CD4-positive, alpha-beta T cell treated with Interleukin-10 for 1 hour (primary cell): ENCODE measurements at places on chromosomes 1 and 21.

- DNase-seq: no peak
Observed at GRCh38 chr1:56068908-56069307, 510.5 kb downstream of the PLPP3 start.

DNA sequence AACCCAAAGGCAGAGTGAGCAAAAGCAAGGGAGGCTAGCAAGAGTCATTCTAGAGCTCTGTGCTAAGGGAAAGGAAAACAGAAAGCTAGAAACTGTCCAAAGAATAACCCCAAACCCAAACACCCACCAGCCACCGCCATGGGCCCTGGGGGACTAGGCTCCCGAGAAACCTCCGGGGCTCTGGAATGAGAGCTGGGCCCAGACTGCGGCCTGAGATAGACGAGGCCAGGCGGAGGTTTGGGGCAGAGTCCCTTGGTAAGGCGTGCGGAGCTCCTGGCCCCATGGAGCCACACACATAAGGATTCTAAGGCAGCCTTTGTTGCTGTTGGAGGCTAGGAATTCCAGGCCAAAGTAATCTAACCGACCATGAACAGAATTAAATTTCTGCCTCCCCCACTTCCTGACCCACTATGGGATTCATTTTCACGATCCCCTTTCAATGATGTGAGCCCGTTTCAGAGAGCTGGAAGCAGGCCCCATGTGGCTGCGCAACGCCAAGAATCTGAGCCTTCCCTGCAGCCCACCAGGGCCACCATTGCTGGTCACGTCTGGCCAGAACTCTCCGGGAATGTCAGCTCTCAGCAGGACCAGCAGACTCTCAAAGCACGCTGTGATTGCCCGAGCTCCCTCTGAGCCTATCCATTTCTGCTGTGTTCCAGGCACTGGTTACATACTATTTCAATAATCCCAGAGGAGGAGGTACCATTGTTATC lies 145.0 kb downstream of the TRABD2B start:
- no peak for DNase-seq

DNA sequence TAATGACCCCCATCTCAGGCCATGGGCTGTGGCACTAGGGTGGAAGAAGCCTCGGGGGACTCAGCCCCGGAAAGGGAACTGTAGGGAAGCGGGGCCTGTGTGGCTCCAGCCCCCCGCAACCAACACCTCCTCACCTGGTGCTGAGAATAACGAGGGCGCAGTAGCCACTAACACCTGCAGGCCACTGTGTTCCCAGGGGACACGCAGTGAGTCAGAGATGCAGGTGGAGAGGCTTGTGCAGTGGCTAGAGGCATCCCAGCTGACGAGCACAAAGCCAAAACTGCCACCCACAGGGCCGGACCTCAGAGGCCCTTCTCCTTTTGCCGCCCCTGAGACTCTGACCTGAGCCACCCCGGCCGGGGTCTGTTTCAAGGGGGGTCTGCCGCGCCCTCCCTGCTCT lies 33.5 kb upstream of the CCDC27 start:
- no peak for DNase-seq

DNA sequence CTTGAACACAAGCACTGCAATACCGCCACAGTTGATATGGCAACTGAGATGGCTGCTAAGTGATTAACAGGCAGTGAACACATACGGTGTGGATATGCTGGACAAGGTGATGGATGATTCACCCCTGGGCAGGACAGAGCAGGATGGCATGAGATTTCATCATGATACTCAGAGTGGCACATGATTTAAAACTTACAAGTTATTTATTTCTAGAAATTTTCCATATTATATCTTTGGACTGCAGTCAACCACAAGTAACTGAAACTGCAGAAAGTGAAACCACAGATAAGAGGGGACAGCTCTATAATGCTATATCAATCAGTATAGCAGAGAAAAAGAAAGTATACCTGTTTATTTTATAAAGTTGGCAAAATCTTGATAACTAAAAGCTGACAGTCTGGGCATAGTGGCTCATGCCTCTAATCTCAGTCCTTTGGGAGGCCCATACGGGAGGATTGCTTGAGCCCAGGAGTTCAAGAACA lies 47.9 kb downstream of the PHACTR4 start:
- peak; percentile 6 for DNase-seq

DNA sequence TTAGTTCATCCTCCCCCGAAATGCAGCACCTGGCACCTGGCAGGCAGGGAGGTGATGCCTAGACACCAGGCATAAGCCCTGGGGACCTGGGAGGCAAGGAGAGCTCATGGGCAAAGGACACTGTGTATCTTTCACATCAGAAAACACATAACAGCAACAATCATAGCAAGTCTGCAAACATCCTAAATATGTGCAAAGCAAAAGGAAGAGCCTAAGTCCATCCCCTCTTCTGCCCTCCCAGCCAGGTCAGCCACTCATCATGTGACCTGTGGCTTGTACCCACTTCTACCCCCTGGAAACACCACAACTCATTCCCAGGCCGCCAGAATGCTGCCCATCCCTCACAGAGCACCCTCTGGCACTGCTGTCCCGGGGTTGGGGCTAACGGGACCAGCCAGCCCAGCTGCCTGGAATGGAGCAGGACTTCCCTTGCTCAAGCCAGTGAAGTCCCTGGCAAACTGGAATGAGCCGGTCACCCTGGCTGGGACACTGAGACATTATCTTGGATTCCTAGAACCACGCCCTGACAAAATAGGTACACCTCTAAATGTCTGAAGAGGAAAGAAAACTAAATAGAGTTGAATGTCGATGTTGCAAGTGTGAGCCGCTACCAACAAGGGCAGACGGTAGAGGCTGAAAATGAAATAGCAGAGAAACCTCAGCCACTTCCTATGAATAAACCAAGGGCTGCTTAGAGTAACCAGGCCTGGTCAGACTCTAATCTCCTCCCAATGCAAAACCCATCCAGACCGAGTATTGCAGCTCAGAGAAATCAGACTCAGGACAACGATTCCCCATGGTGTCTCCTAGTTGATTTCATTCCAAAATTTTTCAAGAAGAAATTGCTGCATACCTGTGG lies 29.4 kb downstream of the TMPRSS2 start:
- DNase-seq: no peak

DNA sequence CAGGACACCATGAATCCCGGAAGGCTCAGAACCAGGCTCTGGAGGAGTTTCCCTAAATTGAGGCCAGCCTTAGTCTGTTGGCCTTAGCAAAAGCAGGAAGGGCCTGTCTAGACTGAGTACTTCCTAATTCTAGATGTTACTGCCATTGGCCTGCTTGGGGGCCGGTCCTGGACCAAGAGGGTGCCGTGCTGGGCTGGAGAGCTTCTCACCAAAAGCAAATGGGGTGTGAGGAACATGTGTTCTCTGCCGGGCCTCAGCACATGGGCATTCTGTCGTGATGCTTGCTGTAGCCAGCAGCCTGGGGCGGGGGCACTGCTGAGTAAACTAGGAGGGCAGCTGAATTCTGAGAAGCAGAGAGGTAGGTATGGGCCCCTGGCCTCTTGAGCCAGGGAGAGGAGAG lies 35.7 kb upstream of the MAN1C1 start:
- DNase-seq: no peak

DNA sequence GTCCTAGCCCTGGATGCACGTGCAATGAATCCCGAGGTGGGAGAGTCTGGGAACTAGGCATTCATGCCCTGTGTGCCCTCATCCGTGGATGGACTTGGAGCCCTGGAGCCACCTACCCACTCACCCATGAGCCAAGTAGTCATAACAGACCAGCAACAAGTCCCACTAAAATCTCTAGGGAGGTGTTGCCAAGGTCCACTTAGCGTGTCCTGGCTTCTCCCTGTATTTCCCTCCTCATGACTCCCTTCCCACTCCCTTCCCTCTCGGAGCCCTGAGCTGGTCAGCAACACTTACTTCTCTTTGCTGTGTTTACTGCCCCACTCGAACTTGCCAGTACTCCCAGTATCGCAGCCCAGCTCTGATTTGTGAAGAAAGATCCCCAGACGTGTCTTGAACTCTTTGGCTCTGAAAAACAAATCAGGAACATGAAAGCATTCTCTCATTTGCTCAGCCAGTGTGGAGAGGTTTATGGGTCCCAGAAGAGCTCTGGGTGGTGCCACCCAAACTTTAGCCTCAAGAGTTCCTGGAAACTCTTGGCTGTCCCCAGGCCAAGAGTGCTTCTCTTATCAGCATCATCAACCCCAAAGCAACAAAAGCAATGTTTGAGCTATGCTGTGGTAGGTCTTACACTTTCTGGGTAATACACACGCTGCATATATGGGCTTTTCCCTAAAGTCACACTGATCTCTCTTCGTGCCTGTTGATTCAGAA lies 1.1 kb downstream of the RGS16 start:
- peak; percentile 60 for DNase-seq

DNA sequence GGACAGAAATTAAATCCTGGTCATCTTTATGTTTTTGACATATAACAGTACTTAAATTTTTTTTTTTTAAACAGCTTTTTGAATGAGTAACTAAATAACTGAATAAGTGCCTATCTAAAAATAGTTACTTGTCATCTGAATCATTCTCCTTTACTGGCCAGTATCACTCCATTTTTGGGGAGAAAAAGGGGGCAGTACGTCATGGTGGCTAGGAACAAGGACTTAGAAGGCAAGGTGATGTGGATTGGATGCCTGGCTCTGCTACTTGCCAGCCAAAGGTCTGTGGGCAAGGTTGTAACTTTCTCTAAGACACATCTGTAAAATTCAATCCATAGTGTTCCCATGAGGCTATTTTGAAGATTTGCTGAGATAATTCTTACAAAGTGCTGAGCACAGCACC lies 220.4 kb upstream of the DEPDC1 start:
- no peak for DNase-seq

- DNase-seq: no peak
Observed at GRCh38 chr1:181643631-181644030, 160.3 kb downstream of the CACNA1E start.

GRCh38 chr1:203129501-203130231 lies 2.1 kb downstream of the ADORA1 start:
- DNase-seq: no peak

DNA sequence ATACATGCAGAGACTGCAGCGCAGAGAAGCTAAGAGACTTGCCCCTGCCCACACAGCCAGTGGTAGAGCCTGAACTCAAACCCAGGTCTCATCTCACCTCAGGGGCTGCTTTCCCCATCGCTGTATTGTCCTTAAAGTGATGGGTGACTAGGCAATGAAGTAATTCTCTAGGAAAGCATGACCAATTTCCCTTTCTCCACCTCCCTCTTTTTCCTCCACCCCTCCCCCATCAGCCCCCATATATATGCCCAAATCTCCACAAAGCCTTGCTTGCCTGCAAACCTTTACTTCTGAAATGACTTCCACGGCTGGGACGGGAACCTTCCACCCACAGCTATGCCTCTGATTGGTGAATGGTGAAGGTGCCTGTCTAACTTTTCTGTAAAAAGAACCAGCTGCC lies at the start of gene IL24:
IL24 (plus strand) TSS at position 269 of the 400 bp plus-strand sequence. CDS start 390 bp downstream, outside the sequence.
- no peak for DNase-seq

- no peak for DNase-seq
Observed at GRCh38 chr1:231192620-231193163, 30.8 kb downstream of the TRIM67 start.

DNA sequence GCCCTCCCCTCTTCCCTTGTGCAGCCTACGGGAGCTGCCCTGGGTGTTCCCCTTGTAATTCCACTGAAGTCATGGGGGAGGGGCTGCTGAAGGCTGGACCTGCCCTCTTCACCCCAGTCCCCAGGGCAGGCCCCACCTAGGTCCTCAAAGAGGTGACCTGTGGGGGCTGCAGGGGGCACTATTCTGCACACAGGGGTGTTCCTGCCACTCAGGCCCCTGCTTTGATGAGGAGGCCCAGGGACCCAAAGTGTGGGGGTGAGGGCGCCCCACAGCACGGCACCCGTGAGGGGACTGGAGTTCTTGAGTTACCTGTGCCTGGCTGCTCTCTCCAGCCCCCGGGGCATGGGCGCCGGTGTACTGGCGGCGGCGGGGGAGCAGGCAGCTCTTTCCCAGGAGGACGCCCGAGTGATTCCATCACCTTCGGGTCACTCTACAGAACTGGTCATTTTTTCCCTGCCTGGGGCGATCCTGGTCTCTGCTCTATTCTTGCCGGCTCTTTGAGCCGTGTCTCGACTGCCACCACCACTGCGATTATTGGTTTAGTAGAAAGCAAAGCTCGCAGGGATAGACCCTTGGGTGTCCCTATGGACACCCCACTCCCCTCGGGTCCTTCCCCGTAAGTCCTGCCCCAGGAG lies 6.9 kb upstream of the PRDM16 start:
- no peak for DNase-seq

DNA sequence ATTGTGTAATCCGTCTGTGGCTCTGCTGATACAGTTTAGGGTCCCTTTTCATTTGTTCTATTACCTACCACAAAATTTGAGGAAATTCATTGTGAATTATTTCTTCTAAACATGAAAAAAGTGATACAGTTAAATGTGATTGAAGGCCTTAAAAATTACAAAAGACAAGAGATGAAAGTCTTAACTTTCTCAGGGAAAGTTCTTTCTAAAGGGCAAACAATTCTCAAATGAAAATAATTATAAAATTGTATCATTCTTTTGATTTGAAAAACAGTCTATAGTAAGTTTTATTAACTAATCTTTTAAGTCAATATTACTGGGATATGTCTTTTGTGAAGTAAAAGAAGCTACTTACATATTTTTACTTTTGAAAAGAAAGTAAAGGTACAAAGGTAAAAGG lies 57.4 kb upstream of the SCYL3 start:
- no peak for DNase-seq

- DNase-seq: no peak
Observed at GRCh38 chr1:8847990-8848389, 30.5 kb downstream of the ENO1 start.

GRCh38 chr1:157482174-157482573 lies 70.1 kb downstream of the FCRL5 start:
- DNase-seq: no peak

GRCh38 chr1:71343686-71344416 lies 263.0 kb upstream of the ZRANB2 start:
- no peak for DNase-seq

DNA sequence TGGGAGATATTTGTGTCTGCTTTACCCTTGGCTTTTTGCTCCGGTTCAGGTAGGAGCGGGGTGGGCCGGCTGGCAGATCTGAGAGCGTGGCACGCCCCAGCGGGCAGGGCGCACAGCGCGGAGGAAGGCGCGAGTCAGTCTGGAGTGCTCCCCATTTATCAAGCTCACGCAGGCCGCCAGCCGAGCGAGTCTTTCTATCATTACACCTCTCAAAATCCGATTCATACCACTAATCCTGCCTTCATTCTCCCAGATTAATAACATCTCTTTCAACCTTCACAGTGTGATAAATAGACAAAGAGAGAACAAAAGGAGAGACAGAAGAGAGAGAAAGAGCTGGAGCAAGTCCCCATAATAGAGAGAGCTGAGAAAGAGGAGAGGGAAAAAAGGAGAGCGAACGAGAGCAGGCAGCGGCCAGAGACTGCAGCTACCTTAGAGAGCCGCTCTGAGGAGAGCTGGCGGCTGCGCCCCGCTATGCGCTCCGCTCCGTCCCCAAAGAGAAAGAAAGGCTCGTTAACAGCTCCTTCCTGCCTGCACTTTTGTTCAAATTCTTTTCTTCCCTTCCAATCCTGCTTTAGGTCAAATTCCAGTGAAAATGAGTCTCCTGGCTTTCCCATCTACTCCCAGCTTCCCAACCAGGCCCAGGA lies 48.0 kb downstream of the DMAP1 start:
- no peak for DNase-seq
